ENCODE measurements at places on chromosomes 11 and 22. TPM values are rescaled to one million over a fixed set of nuclear protein-coding genes. Genes with fewer than 3 reads are reported as not detected.

Gene SCT
- 0.79 TPM for total RNA-seq

Gene MMP7
- not detected for total RNA-seq

Gene MYOD1
- total RNA-seq, result not detected

Gene TRIM66
- total RNA-seq, result 3.6 TPM

DNA sequence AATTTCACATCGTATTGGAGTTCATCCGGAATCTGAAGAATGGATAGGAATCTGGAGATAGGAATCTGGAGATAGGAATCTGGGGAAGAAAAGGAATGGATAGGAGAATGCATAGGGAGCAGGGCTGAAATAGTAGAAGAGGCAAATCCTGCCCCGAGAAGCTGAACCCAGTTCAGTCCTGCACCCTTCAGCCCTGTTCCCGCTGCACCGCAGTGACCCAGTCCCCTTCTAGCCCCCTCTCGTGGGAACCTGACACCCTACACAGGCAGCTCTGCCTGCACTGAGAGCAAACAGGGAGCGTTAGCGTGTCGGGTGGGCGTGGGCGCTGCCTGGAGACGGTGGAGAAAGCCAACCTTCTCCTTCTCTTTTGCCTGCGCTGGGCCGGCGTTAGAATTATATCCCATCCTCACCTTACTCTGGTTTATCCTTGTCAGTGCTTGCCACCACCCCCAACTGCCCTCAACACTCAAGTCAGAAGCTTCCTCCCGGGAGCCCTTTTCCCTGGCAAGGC, 1.0 kb upstream of the CCKBR start:
- peak; percentile 55 for DNase-seq

GRCh38 chr11:18490319-18490718, 34.7 kb downstream of the LDHAL6A start:
- DNase-seq, result no peak

DNA sequence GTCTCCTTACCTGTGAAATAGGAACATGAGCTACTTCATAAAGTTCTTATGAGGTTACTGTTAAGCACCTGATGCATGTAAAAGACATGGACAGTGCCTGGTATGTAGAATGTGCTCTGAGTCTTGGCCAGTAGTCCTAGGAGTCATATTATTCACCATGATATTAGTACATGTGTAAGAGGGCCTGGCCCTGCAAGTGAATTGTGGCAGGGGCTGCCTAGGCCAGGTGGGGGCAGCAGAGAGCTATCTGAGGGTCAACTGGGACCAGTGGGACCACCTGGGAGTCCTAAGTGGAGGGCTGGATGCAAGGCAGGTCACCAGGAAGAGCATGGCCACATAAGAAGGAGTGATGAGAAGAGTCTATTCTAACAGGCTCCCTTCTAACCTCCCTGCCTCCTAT, 529.5 kb downstream of the SOX6 start:
- DNase-seq, result peak; percentile 85

DNA sequence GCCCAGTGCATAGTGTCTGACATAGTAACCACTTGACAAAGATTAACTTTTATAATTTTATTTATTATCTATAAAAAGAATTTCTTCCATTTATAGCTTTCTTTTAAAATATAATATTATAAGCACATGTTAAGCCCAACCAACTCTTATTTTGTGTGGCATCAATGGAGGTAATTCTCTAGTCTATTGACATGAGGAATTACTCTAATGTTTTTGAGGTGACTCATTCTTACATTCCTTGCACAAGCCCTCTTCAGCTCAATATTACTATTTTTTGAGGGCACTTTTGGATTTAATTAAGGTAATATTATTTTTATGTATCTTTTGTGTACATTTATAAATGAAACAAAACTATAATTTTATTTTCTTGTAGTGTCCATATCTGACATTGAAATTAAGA, 59.6 kb downstream of the AASDHPPT start:
- no peak for DNase-seq

DNA sequence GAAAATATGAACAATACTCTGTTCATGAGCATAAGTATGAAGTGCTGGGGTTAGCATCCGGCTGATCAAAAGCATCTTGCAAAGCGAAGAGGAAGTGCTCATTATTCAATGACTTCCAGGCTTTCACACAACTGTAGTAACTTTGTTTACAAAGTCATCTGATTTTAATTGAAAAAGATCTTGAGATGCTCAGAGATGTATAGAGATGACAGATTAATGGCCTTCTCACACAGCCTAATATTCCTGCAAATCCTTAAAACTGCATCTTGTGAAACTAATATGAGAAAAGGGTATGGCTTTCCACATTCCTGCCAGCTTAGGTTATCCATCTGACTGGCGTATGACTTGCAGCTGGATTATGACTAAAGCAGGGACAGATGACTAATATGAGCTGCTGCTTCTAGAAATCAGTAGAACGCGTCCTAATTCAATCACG, 125.4 kb downstream of the CASP12 start:
- no peak for DNase-seq

DNA sequence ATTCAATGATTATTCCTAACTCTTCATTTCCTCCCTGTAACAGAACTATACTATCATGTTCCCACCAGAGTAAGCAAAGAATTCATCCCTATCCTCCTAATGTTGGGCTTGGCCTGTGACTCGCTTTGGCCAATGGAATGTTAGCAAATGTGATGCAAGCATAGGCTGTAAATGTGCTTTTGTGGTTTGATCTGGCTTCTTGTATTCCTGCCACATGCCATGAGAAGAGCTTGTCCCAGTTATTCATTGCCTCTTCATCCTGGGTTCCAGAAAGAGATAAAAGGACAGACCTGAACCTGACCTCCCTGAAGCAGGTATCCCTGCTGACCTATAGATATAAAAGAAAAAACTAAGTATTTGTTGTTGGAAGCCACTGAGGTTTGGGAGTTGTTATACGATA, 51.0 kb downstream of the SYTL2 start:
- DNase-seq, result no peak

DNA sequence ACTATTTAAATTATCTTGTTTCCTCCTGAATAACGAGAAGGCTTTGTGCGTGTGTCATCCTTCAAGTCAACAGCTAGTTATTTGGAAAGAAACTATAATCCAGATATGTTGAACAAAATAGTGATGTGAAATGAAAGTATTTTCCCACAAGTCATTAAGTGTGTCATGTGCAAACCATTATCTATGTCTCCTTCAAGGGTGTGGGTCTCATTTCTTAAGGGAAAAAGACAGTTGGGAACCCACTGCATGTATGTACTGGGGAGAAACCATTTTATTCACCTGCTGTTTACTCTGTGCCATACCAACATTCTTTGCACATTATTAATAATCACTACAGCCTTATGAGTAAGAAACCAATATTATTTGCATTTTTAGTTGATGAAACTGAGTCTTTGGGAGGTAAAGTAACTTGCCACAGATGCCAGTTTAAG, 145.3 kb upstream of the CTSC start:
- no peak for DNase-seq

Data from right cardiac atrium (tissue), 5 donors.